ENCODE measurements at places on chromosomes 4 and X.

GRCh38 chr4:104128850-104129213 is 365.9 kb downstream of the CXXC4 start:
- no peak for DNase-seq

GRCh38 chr4:89284828-89285227 is 22.8 kb downstream of the GPRIN3 start:
- no peak for DNase-seq

GRCh38 chrX:48490661-48491060 is 14.7 kb downstream of the FTSJ1 start:
- DNase-seq, result no peak

DNA sequence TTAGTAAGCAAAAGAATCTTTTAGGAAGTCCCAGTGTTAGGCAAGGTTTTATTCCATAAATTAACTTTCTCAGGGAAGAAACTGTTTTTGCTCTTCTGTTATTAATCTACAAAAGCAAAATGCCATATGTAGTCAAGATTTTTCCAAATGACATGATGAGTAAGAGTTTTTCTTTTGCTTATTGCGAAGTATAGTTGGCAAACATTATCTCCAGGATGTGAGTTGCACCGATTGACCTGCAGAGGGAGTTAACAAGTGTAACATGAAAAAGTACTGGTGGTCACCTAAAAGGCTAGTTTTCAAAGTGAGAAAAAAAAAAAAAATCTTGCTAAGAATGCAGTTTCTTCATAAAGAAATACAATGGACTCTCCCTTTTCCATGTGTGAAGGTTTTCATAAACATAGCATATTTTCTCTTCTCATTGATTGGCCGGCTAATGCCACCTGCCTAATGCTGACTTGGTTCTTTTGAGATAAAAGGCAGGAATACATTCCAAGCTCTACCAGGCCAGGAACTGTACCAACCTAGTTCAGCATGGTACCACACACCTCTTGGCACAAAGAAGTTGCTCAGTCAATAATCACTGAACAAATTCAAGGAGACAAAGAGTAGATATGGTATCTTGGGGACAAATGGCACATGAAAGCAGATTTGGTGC is 100.2 kb downstream of the LNX1 start:
- no peak for DNase-seq

DNA sequence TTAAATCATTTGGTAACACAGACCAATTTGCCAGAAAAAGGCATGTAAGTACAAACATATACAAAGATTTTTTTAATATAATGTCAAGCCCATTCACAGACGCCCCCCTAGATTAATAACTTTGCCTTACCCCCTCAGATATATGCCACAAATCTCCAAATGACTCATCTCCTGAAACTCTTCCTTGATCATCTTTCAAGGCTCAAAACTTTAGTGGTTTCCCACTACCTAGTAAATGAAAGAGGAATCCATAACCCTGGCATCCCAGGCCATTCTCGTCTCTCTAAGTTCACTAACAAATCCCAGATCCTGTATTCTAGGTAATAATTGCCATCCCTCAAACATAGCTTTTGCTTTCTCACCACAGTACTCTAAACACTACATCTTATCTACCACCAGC is 61.9 kb downstream of the PRSS12 start:
- DNase-seq, result no peak

GRCh38 chr4:38266616-38267015 is 306.4 kb downstream of the PTTG2 start:
- DNase-seq, result no peak

DNA sequence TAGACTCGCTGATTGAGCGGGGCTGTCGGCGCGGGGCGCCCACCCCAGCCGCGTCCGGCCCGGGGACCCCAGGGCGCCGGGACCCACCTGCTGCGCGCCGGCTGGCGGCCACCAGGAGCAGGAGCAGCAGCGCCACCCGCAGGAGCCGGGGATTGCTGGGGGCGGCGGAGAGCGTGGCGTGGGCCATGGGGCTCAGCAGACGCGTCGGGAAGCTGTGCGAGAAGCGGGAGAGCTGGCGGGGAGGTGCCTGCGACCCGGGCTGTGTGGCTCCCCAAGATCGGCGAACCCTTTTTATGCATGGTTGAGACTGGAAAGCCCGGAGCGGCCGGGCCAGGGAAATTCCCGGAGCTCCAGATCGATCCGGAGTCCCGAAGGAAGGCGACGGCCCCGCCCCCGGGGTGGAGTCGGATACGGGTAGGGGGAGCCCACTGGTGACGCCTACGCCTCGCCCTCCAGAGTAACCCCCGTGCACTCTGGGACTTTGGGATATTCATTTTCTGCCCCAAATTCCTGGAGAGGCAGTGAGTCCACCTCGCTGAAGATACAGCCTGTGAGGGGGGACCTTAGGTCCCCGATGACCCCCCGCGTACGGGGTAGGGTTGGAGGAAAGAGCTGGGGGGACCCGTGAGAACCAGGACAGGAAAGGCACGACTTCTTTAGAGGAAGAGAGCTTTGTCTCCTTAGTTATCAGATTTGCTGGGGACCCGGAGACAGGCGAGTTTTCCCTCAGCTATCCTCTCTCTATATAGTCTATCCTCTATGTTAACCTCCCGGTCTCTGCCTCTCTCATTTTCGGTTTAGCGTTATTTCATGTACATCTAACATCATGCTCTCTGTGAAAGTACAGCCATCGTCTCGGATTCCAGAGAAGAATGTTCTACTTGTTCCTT is at the start of gene CXCL3:
Gene CXCL3, minus strand, starts transcription at position 265 of the 890 bp plus-strand sequence. Its CDS starts 78 bp downstream, at position 187.
- peak; percentile 5 for DNase-seq

DNA sequence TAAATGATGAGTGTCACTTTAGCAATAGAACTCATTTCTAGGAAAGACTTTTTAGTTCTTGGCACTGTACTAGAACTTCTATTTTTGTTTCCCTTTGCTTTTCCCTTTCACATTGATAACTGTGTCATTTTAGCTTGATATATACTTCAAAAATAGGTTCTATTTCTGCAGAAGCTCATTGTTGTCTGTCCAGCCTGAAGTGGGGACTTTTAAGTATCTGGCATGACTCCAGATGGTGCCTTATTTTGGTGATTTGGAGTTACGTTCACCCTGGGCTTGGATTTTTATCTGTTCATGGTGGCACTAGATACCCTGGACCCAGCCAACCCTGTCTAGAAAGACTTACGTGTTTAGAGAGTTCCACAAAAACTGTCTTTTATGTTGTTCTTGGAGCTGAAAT is 3.4 kb downstream of the ABHD18 start:
- no peak for DNase-seq

DNA sequence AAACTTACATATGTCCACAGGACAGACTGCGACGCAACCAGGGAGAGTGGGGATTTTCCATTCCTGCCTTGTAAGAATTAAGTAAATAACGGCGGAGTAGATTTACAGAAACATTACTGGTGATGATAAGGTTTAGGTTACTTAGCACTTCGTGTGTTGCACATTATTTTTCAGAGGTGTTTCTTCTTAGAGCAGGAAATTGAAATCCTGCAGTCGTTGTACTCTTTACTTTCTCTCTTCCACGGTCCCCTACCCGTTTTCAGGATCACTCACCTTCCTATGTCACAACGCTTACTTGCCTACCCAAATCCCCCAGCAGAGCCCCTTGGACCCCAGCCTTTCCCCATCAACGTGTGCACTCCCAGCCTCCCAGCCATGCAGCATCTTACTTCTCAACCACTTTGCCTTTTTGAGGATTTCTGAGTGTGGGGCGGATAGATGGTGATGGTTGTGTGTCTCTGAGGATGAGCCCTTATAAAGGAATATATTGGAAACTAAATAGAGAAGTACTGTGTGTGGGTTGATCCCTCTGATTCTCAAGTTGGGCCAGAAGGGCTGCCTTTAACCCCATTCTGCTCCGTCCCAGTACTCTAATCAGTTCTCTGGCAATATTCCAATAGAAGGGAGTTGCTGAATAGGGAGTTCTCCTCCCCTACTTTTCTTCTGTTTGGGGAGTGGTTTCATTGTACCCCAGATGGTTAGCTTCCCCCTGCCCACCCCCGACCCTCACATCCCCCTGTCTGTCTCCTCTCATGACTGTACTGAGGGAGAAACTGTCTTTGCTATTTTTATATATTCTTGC is 1.6 kb downstream of the MID2 start:
- no peak for DNase-seq

- no peak for DNase-seq
These were observed 1.1 kb downstream of the TIMP1 start for GRCh38 chrX:47583240-47583861.

- DNase-seq, result no peak
These were observed 106.9 kb upstream of the ACSL4 start for GRCh38 chrX:109839694-109840567.

DNA sequence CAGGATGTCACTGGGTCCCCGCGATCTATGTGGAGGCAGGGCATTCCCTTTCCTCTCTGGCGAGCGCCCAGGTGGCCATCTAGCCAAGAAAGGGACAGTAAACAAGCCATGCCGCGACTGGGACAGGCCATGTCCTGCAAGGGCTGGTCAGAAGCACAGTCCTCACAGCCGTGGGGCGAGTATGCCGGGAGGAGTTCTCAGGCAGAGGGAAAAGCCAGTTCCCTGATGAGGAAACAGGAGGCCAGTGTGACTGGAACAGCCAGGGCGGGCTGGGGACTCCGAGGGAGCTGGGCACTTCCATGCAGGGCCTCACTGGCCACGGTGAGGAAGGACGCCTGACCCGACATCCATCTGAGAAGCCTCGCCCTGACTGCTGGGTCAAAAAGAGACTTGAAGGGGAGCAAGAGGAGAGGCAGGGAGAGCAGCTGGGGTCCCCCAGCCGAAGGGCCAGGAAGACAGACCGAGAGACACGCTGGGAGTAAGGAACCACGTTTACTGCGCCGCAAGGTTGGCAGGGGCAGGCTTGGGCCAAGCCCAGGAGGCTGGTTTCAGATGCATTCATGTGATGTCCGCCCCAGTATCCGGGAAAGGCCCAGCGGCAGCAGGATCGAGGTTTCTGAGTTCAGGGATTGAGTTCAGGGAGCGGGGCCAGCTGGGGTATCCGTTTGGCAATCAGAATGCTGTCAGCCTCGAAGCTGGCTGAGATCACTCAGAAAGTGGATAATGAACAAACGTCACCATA is 15.0 kb downstream of the CFAP99 start:
- no peak for DNase-seq

DNA sequence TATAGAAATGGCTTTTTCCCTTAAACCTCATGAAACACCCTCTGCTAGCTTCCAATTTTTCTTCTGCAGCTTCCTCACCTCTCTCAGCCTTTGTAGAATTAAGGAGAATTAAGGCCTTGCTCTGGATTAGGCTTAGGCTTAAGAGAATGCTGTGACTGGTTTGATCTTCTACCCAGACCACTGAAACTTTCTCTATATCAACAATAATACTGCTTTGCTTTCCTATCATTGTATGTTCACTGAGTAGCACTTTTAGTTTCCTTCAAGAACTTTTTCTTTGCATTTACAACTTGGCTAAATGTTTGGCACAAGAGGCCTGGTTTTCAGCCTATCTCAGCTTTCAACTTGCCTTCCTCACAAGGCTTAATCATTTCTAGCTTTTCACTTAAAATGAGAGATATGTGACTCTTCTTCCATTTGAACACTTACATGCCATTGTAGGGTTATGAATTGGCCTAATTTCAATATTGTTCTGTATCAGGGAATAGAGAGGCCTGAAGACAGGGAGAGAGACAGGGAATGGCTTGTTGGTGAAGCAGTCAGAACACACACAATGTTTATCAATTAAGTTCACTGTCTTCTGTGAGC is 28.2 kb downstream of the TMEM154 start:
- DNase-seq, result no peak

- DNase-seq, result no peak
These were observed 67.0 kb upstream of the CXCL13 start for GRCh38 chr4:77538574-77539157.

- no peak for DNase-seq
These were observed 12.8 kb upstream of the STBD1 start for GRCh38 chr4:76293772-76294171.

- no peak for DNase-seq
These were observed 2.9 kb upstream of the NWD2 start for GRCh38 chr4:37241647-37242046.

DNA sequence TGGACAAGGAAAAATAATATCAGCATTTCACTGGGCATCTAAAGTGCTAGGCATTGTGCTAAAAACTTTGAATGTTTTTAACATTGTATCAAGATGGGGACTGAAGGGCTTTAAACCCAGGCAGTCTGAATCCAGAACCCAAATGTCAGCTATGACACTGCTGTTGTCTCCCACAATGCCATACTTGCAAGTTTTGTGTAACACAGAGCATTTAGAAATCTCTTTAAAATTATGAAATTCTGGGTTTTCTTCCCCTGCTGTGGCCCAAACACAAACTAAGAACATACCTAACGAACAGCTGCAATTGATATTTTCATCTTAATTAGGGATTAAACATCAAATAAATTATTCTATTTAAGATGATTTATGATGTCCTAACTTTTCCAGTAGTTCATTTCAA is 66.8 kb upstream of the LSM6 start:
- no peak for DNase-seq

DNA sequence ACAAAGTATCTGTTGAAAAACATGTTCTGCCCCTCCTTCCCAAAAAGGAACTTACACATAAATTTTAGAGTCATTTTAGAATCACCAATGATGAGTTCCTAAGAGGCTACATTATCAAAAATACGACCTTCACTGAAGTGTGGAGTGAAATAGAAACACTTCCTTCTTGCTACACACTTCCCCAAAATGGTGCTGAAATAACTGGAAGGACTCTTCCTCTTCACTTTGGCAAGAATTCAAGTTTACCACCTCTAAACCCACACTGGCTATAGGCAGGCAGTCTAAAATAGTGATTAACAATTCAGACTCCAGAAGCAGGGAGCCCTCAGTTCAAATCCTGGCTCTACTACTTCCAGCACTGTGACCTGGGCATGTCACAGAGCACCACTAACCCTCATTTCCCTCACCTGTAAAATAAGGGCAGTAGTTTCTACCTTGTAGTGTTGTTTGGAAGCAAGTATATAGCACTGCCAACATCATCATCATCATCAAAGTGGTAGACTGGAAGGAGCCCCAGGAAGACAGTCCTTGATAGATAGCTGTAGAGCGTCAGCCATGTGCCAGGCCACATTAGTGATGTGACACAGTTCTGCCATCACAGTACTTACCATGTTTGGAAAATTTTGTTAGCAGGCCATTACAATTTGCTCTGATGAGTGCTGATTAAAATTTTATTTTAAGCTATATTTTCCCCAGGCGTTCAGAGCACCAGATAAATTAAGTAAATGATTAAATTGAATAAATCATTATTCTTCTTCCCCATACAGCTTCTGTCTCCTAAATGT is 103.3 kb downstream of the PARM1 start:
- no peak for DNase-seq

- DNase-seq, result no peak
These were observed 961.2 kb downstream of the RPA4 start for GRCh38 chrX:97844943-97845342.

DNA sequence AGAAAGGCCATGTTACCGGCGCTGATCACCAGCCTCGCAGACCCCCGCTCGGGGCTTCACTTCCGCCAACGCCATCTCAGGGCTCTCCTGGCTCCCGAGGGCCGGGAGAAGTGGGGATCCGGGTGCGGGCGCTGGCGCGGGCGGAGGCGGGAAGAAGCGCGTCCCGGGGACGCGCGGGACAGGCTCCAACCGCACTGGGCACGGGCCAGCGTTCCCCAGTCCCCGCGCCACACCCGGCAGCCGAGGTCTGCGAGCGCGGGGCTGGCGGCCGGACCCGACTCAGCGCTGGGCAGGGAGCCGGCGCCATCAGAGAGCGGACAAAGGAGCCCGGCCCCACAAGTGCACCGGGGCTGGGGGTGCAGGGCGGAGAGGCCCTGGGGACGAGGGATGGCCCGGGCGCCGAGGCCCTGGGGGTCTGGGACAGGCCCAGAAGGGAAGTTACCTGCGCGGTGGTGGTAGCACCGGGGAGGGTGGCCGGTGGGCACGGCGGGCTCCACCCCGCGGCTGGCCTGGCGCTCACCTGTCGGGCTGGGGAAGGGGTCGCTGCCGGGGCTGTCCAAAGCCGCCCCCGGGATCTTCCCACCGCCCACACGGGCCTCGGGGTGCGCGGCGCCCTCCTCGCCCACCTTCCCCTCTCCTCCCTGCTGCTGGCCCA is 449 bp downstream of the CTPS2 start:
- DNase-seq, result no peak

Measured in T-helper 17 cell (primary cell).